ENCODE measurements at places on chromosomes 7 and 10.

GRCh38 chr10:75108684-75109458 lies 2.6 kb upstream of the SAMD8 start:
- DNase-seq: no peak

GRCh38 chr7:45716380-45717203 lies 142.4 kb downstream of the ADCY1 start:
- DNase-seq: no peak

- DNase-seq: peak; percentile 38
Observed at GRCh38 chr7:101538596-101539459, 90.3 kb downstream of the MYL10 start.

DNA sequence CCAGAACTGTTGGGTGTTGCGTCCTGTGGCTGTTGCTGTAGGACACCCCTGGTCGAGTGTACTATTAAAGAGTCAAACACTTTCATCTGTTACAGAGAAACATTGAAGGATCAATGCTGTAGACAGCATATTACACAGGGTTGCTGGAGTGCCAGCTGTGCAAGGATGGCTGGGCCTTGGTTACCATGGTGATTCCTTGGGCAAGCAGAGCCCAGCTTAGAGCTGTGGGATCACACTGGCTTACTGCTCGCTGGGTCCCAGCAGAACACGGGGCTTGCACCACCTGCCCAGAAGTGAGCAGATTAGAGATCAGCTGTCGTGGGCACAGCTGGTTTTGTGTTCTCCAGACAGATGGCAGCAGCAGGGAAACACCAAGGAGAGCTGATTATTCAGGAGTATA lies 76.0 kb downstream of the GPR141 start:
- DNase-seq: no peak

GRCh38 chr10:72552857-72553256 lies 73.0 kb downstream of the MICU1 start:
- no peak for DNase-seq

DNA sequence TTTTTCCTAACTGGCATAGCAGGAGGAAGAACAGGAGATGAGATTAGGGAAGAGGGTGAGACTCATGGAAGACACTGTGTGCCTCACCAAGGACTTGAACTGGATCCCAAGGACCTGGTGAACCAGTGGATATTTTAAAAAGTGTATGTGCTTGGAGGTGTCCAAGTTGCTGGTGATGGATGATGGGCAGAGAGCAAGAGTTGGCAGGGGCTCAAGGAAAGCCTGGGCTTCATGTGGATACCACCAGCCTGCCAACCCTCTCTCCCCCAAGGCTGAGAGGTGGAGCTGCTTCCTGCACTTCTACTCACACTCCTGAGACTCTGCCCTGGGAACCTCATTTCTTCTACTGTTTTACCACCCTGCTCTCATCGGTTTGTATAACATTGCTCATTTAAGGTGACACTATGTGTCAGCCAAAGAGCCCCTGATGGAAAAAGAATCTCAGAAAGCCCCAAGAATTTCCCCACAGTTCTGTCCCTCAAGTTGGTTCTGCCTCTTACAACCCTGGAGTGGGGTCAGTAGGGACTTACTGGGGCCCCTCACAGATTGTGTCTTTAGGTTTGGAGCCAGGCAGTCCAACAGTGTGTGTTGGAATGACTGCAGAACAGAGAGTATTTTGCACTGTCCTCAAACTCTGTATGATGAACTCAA lies 56.2 kb upstream of the PDCD4 start:
- DNase-seq: no peak

DNA sequence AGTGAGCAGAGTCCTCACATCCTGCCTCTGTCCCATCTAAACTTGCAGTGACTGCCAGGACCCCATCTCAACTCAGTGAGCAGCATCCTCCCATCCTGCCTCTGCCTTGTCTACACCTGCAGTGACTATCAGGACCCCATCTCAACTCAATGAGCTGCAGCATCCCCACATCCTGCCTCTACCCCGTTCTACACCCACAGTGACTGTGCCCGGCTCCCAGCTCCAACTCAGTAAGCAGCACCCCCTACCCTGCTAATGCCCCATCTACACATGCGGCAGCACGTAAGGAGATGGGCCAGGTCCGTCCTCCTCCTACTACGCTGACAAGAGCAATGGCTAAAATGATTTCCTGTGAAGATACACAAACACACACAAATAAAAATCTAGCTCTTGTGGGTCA lies 65.5 kb downstream of the TNS3 start:
- no peak for DNase-seq

DNA sequence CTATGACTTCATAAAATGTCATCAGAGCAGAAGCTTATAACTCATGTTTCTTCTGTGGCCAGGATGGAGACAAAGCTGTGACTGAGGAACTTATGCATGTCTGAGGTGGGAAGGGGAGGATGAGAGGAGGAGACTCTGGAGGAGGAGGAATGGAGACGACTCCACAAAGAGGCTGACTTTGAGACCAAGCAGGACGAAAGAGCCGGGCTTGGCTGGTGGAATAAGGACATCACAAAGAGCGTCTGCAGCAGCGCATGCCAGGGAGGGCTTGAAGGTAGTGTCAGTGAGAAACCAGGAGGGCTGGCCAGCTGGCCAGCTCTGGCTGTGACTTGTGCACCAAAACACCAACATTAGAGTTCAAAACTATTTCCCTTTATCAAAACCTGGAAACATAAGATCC lies 6.1 kb upstream of the GDF2 start:
- DNase-seq: no peak

DNA sequence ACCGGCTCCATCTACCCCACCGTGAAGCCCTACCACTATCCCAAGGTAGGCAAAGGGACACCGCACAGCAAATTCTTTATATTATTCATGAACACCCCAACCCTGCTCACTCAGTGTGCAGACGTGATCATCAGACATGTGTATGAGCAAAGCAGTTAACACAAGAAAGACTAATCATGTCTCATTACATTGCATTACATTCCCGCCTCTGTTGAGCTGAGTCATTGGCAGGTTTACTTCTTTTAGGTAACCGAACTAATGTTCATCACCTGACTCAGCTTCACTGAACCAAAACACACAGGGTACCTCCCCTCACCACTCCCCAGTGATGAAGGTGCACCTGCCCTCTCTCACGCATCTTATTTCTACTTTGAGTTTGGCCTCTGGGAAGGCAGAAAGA lies 233.4 kb downstream of the PAXIP1 start:
- DNase-seq: no peak

DNA sequence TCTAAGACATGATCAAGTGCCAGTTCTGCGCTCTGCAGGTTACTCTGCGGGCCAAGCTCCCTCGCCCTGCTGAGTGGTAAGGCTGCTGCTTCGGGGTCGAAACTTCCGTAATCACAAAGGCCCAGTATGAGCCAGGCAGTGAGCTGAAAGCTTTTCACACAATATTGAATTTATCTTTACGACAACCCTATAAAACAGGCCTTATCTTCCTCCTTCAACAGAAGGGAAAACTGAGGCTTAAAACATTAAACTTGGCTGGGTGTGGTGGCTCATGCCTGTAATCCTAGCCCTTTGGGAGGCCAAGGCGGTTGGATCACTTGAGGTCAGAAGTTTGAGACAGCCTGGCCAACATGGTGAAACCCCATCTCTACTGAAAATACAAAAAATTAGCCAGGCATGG lies 83.3 kb downstream of the FAM107B start:
- DNase-seq: no peak

DNA sequence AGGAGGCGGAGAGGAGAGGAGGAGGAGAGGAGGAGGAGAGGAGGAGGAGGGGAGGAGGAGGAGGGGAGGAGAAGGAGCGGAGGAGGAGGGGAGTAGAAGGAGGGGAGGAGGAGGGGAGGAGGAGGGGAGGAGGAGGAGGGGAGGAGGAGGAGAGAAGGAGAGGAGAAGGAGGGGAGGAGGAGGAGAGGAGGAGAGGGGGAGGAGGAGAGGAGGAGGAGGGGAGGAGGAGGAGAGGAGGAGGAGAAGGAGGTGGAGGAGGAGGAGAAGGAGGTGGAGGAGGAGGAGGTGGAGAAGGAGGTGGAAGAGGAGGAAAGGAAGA lies 15.5 kb upstream of the CRCP start:
- DNase-seq: no peak

GRCh38 chr7:145398758-145399157 lies 562.9 kb upstream of the TPK1 start:
- DNase-seq: no peak

- no peak for DNase-seq
Observed at GRCh38 chr10:128848810-128849209, 618.2 kb upstream of the MGMT start.

- no peak for DNase-seq
Observed at GRCh38 chr7:8442814-8443304, 9.4 kb downstream of the NXPH1 start.

GRCh38 chr10:131816157-131816775 lies 84.5 kb upstream of the PPP2R2D start:
- no peak for DNase-seq

GRCh38 chr10:133336118-133336576 lies 549 bp downstream of the CALY start:
- DNase-seq: no peak

- DNase-seq: no peak
Observed at GRCh38 chr7:101772508-101773211, 44.8 kb upstream of the CUX1 start.

- DNase-seq: no peak
Observed at GRCh38 chr7:29123626-29124190, 22.6 kb downstream of the CPVL start.

- DNase-seq: no peak
Observed at GRCh38 chr10:3652886-3653285, 132.1 kb downstream of the KLF6 start.

DNA sequence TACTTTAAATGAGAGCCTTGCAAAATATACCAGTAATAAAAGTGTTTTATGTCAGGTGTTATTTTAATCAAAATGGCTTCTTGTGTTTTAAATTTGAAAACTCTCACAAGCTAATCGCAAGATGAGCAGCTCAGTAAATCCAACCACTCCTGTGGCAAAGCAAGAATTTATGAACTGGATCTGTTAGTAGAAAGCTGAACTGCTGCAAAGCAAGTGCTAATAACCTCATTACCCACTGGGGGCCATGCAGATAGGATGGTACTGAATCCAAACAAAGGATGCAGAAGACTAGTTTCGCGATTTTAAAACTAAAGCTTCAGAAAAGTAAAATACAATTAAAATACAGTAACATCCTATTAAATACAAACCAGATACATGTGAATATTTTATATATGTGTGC lies 468.0 kb downstream of the PARD3 start:
- no peak for DNase-seq

GRCh38 chr7:113100121-113100603 lies 13.5 kb upstream of the GPR85 start:
- DNase-seq: no peak

DNA sequence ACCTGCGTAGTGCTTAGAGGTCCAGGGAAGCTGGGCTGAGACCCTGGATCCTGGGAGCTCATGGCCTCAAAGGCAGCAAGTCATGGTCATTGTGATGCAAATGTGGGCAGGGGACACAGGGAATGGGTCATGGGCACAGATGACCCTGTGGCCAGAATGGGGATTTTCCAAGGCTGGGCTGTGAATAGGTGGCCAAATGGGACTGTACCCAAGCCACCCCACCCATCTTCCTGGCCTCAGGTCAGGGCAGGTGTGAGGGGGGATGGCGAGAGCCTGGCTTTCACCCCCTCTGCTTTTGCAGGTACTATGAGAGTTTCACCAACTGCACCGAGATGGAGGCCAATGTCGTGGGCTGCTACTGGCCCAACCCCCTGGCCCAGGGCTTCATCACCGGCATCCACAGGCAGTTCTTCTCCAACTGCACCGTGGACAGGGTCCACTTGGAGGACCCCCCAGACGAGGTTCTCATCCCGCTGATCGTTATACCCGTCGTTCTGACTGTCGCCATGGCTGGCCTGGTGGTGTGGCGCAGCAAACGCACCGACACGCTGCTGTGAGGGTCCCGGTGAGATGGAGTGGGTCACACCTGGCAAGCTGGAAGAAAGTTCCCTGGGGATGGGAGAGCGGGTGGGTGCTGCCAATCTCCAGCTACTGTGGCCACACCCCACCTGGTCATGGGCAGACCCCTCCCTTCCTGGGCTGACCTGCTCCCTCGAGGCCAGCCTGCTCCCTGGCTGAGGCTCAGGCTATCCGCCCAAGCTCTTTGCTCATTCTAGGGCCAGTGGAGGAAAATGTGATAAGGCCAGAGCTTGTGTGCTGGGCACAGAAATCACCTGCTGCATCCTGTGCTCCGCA lies 25.5 kb downstream of the RAMP3 start:
- DNase-seq: no peak

DNA sequence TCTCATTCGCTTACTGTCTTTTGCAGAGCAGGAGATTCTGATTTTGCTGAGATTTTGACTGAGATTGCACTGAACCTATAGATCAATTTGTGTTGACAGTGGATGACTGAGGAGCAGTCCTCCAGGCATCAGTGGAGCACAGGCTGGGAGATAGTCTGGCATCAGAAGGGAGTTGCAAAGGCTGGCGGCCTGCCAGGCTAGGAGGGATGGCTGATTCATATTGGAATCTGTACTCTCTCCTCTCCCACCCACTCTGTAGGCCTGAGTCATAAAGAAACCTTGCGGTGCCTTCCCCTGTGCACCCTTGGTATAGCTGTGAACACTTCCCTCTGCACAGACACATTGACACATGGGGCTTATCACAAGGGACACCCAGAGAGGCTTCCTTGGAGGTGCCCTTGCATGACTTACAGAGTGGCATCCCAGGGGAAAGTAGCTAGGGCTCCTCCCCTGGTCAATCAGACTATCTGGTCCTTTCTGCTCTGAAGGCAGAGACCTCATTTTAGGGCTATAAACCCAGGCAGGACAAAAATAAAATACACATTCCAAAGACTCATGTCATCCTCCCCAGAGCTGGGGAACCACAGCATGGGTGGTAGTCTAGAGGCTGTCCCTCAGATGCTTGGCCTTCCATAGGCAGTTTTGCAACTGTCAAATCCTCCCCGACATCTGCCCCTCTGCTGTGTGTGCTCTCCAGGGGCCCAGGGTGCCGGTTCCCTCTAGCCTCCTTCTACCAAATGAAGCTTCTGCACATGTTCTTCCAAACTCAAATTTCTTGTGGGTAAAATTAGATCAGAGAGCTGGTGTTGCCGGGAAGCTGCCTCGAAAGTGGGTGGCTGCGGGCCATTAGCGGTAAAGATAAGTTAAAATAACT lies 37.4 kb upstream of the EEPD1 start:
- DNase-seq: peak; percentile 22

DNA sequence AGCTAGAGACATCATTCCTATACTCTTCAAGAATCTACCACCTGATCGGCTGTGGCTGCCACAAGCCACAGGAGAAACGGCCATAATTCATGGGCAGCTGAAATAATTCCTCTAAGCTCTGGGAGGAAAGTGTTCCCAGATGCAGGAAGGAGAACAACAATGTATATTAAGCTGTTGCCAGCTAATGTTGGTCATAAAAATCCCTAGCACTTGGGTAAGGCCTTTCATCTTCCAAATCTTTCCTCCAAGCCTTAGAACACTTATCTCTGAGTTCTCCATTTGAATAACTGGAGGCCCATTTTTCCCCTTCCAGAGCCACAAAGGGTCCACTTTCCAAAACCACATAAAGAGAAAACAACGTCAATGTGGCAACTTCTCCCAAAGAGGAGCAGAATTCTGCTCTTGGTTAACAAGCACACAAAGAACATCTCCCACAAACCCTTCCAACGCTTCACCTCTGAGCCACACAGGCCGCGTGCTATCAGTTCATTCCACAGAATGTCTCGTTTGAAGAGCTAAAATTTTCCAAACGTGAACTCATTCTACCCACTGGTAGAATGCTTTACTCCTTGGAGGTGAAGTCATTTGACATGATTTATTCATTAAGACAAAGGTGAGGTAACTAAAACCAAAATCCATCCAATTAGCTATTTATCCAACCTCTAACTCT lies 11.2 kb downstream of the KCNMA1 start:
- DNase-seq: no peak

- DNase-seq: no peak
Observed at GRCh38 chr7:21757537-21758282, 188.0 kb downstream of the CDCA7L start.

All from stimulated activated CD8-positive, alpha-beta memory T cell treated with anti-CD3 and anti-CD28 coated beads, Interleukin-12 subunit alpha, Interleukin-12 subunit beta, amount 100 ng/mL, for 1 hour (primary cell).